Fibroblast of skin of left quadriceps (primary cell): ENCODE measurements at places on chromosomes 2 and 18.

DNA sequence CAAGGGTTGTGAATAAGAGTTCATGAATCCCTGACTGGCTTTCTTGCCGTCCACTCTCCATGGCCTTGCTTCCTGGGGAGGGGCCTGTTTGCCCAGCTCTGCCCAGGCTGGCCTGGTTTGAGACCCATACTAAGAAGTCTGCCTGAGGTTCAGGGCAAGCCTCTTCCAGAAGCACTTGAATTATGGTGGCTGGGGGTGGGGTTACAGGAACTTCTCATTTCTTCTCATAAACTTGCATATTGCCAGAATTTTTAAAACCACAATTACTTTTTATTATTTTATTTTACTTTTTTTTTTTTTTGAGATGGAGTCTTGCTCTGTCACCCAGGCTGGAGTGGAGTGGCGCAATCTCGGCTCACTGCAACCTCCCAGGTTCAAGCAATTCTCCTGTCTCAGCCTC is 42.0 kb downstream of the GORASP2 start:
- DNase-seq, result no peak

DNA sequence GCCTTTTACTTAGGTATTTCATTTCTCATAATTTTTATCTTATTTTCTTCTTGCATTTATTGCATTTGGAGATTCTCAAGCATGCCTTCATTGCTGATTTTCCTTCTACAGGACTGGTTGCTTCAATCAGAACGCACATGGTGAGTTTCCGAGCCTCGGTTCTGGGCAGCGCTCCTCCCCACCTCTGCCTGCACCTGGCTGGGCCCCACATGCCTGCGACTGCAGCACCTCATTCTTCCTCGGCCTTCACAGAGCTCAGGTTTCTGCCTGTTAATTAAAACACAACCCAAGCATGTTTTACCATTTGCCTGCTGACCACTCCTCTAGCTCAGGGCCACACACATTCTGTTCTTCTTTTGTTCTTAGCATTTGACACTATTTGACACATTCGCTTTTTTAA is 398.8 kb downstream of the GALR1 start:
- DNase-seq, result no peak

DNA sequence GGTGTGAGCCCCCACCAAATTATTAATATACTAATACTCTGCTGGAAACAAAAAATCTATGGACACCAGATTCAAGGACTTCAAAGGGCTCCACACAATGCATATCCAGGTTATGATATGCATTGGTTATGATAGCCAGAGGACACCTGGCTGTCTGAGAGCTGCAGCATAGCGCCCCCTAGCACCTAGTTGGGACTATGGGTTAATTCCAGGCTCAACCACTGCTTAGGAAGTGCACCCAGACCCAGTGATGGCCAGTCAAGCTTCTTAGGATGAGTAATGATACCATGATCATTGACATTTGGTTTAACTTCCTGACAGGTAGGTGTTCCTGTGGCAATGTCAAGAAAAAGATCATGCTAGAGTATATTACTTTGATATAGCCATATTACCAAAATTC is 3.8 kb upstream of the FRZB start:
- no peak for DNase-seq

DNA sequence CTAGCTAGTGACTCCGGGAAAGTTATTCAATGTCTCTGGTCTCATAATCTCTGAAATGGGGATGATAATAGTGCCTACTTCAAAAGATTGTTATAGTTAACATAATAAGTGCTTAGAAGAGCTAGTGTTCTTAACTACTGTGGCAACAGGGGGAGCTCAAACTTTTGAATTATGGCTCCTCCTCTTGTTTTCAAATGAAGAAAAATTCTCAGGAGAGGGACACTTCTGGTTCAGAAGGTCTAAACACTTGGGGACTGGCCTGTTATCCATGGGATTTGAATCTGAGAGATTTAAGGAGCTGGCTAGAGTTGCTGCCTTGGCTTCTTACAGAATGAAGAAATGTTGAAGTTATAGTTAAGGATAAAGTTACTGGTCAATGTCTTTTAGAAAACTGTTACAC is 92.2 kb upstream of the ITGB6 start:
- no peak for DNase-seq

DNA sequence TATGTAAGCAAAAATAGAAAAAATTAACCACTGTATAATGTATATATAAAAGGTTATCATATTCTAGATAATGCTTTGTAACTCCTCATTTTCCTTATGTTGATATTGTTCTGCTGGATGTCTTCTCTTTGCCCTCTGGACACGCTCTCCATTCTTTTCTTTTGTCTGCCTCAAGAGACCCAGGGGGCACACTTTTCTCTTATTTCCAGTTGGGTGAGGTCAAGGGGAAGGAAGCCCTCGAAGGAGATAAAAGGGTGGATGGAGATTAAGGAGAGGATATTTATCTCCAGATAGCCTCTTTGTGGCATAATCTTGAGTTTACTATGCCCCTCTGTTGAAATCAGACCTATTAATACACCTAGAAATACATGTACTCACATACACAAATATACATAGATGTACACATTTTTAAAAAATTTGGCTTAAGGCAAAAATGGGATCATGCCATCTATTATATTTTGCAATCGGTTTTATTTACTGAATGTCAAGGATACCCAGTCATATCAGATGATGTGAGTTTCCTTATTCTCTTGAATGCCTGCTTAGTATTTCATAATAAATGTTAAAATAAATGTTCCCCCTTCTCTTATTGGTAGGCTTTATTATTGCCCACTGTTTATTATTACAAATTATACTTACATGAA is 65.3 kb downstream of the LCLAT1 start:
- no peak for DNase-seq

DNA sequence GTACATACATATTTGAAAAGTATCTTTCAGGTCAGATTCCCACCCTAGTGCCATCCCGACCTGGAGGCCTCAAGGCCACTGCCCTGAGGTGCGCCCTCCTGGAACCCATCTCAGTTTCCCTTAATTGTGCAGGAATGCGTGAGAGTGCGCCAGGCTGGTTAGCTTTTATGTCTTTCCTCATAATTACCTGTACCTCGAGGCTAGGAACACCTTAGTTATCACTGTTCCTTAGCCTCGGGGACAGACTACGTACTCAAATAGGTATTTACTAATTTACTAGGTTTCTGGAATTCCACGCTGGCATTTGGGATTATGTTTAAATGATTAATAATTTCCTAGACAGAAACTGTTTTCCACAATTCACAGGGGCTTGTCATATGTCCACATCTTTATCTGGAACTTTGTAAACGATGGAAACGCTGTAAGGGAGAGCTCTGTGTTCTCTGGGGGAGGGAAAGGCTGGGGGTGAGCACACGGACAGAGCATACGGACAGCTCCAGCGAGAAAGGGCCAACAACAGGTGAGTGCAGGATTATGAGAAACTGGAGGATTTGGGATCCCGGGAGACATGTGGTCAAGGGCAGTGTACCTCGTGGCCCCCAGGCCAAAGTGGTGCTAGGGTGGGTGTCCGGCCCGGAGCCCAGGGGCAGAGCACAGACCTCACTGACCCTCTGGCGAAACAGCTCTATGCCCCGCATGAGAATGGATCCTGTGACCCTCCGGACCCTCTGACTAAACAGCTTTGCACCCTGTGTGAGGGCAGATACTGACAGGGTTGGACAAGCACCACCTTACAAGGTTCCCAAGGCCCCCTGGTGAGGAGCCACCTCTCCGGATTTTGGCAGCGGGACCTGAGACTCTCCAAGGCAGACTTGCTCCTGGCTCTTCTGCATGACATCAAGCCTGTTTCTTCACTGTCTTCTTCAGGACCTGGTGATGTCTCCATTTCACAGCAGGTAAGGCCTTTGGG is 102.0 kb upstream of the PXDN start:
- DNase-seq, result no peak

DNA sequence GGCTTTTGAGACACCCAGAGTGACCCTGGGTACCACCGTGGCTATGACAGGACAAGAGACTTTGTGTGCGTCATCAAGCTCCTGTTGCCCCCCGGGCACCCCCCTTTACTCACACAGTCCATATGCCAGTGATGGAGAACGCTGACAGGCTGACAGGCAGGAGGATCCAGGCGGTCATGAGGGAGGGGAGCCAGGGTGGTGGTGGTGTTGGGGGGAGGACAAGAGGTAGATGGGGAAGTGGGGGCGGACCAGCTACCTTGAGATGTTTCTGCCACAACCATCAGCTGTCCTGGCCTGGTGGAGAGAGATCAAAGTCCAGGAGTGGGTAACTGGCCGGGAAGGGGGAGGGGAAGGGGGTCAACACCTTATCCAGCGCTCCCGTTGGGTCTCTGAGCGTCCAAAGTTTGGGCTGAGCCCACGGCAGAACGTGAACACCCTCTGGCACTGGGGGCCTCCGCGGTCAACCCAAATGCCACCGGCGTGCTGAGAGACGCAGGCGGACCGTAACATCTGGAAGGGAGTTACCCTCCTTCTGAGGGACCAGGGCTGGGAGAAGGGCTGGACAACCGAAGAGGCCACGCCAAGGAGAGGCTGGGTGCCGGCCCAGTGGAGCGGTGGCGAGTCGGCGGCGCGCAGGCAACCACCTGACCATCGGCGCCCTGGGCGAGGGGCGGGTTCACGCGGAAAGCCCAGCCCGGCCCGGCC is 575 bp downstream of the TMEM150A start:
- DNase-seq, result no peak

DNA sequence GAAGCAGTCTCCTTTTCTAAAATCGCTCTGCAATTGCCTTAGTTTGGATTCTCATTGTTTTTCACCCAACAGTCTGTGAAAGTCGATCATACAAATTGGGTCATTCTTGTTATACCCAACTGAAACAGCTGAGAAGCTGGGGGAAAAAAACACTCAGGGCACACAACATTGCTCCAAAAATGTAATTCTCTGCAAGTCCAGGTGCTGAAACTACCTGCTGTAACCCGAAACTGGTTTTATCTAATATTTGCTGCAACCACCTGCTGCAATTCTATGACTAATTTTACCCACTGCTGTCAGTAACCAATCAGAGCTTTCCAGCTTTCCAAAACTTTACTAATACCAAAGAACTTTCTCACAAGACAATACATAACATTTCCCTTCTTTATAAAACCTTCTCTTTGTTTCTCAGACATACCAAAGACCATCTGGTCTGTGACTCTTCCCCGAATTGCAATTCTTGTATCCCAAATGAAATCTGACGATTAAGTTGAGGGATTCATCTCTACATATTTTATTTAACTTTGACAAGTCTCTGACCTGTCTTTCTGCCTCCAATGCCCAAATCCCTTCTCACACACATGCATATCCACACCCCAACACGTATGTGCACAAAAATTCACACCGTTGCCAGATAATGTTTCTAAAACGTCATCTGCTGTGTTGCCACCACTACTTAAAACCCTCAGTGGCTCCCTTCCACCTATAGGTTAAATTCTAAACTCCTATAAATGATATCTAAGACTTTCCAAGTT is 198.3 kb downstream of the PIEZO2 start:
- DNase-seq, result no peak

- no peak for DNase-seq
Observed at GRCh38 chr2:207206011-207206410, 40.3 kb upstream of the KLF7 start.

DNA sequence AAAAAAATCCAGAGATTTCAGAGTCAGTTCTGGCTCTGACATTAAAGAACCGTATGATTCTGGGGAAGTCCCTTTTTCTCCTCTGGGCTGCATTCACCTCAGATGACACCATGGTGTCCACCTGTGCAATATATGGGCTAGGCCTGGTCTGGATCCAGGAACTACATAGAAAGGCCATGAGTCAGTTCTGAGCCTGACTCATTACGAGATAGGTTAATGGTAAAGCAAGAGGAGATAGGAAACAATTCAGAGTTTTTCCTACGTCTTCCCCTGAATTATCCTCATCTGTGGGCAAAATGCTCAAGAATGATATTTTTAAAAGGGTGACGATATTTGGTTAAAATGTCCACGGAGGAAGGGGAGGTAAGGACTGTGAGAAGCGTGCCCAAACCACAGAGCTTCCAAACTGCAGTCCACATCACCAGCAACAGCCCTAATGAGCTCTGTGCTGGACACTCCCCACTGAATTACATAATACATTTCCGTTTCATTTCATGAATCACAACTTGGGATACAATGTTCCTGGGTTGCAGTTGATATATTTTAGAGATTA is 180.1 kb upstream of the OSR1 start:
- peak; percentile 87 for DNase-seq

- peak; percentile 56 for DNase-seq
Observed at GRCh38 chr2:28958689-28959088, 22.4 kb upstream of the TOGARAM2 start.

DNA sequence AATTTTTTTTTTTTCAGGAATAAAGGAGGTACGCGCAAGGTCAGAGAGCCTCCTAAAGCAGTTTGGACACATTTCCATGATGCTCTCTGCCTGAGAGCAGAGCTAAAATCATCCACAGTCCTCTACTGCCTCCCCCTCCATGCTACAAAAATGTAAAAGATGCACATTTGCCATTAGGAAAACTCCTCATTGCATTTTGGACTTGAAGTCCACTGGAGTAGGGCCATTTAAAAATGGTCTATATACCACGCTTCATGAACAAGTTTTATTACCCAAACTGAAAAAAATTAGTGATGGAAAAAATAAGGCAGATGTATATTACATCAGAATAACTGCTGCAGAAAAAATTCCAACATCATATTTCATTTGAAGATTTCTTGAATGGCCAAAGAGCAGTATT is 256.0 kb downstream of the AFF3 start:
- DNase-seq, result no peak

DNA sequence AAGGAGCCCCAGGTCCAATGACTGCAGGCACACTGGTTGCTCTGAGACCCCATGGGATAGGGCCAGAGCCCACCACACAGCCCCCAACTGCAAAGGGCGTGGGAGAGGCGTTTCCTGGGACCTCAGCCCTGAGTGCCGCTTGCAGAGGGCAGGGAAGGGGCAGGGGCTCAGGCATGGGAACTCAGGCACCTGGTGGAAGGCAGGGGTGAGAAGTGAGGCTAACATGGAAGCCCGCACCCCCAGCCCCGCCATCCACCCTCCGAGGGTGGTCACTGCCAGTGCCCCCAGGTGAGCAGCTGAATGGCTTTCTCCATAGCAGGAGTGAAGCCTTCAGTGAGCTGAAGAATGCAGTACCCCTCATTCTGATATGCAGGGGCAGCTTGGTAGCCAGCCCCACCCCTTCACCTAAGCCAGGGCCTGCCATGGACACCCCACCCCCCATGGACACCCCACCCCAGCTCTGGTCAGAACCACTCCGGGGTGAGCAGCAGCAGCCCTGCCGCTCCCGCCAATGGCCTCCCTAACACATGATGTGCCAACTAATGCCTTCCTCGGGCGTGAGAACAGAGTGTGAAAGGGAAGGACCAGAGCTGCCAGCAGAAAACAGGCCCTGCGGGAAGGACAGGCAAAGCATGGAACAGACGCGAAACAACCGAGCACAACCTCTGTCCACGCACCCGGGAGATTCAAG is 6.6 kb downstream of the KIF1A start:
- DNase-seq, result no peak
